ENCODE measurements at places on chromosomes 12 and 14.
A peak's percentile ranks its signal among the peaks of the same experiment; 100 is the strongest.

DNA sequence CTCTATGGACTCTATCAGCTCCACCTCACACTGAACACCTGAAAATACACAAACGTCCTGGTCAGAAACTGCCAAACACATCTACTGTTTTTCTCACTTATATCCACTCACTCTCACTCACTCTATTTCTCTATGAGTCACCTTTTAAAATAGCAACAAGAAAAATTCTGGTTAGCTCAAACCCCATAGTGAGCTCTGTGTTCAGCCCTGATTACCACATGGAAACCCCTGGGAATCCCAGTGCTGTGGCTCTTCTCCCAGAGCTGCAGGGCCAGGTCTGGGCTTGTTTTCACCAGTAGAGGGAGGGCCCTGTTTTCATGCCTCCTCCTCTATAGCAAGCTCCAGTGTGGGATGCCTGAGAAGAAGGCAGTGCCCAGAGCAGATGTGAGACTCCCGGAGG, 1126.1 kb downstream of the TMEM121 start:
- DNase-seq: no peak

DNA sequence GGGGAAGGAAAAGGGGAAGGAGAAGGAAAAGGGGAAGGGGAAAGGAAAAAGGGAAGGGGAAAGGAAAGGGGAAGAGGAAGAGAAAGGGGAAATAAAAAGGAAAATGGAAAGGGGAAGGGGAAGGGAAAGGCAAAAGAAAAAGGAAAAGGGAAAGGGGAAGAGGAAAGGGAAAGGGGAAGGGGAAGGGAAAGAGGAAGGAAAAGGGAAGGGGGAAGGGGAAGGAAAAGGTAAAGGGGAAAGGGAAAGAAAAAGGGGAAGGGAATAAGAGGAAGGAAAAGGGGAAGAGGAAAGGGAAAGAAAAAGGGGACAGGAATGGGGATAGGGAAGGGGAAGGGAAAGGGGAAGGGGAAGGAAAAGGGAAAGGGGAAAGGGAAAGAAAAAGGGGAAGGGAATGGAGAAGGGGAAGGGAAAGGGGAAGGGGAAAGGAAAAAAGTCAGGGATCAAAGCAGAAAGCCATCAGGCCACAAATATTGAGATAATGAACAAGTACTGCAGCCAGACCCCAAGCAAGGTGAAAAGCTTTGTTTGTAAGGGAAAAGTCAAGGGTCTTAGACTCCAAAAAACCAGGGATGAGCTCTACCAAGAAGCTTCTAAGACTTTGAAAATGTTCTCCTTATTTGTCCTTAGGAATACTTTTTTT, 20.0 kb downstream of the DICER1 start:
- DNase-seq: no peak

- no peak for DNase-seq
These were observed 63.0 kb downstream of the SLC25A47 start for GRCh38 chr14:100386121-100386520.

GRCh38 chr14:26896447-26896846, 298.6 kb upstream of the NOVA1 start:
- DNase-seq: no peak

GRCh38 chr12:2754208-2754607, 40.6 kb upstream of the FKBP4 start:
- no peak for DNase-seq

- DNase-seq: no peak
These were observed 8.7 kb upstream of the JDP2 start for GRCh38 chr14:75418850-75419768.

- DNase-seq: no peak
These were observed 177.6 kb downstream of the CALM1 start for GRCh38 chr14:90574188-90575131.

DNA sequence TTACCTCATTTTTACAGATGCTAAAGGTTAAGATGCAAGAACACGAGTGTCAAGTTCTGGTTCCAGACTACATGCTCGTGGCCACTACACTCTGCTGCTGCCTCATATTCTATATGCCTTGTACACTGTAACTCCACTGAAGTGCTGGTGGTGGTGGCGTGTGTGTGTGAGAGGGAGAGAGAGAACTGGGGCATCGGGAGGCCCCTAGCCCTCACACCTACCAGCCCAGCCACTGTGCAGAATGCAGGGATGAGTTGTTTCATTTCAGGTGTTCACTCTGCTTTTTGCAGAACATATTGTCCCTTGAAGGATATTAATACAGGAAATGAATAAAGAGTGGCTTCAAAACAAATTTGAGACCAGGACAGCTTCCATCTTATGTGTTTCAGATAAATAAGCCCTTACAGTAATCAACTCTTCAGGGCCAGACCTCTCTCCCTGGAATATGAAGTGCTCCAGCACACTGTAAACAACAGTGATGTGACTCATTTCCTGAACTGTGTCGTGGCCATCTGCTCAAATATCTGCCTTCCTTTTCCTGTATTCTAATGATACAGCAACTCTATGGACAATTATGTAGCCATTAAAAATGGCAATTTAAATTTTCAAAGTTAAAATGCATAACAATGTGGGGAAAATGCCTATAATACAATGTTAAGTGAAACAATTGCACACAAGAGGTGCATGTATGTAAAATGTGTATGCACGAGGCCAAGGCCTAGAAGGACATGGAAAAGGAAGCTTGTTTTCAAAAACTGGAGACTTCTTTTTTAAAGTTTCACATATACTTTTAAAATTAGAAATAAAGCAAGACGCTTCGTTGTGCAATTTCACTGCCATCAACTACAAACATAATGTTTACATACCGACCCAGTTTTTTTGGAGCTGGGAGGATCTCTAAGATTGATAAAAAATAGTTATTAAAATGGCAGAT, 215.4 kb downstream of the PELI2 start:
- DNase-seq: peak; percentile 75

DNA sequence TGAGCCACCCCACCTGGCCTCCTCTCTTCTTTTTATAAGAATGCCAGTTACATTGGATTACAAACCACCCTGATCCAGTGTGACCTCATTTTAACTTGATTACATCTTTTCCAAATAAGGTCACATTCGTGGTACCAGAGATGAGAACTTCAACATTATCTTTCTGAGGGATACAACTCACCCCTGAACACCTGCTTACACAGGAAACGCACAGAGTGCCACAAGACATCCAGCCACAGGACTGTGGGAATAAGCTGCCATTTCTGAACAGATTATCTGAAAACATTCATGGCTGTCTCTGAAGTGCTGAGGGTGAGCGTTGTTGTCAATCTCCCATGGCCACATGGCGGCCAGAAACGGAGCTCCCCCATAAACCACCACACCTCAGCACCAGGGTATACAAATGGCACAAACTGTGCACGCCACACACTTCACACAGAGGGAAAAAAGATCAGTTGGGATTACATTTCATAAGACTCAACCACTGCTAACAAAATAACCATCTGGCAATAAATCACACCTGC, 23.7 kb downstream of the FOXN3 start:
- no peak for DNase-seq

GRCh38 chr12:5633106-5633505, 201.2 kb downstream of the NTF3 start:
- no peak for DNase-seq

- no peak for DNase-seq
These were observed 59.3 kb upstream of the SCAF11 start for GRCh38 chr12:46049665-46050064.

GRCh38 chr14:61609884-61610283, 85.4 kb upstream of the HIF1A start:
- DNase-seq: no peak

GRCh38 chr12:51833448-51834227, 14.9 kb downstream of the FIGNL2 start:
- DNase-seq: no peak

DNA sequence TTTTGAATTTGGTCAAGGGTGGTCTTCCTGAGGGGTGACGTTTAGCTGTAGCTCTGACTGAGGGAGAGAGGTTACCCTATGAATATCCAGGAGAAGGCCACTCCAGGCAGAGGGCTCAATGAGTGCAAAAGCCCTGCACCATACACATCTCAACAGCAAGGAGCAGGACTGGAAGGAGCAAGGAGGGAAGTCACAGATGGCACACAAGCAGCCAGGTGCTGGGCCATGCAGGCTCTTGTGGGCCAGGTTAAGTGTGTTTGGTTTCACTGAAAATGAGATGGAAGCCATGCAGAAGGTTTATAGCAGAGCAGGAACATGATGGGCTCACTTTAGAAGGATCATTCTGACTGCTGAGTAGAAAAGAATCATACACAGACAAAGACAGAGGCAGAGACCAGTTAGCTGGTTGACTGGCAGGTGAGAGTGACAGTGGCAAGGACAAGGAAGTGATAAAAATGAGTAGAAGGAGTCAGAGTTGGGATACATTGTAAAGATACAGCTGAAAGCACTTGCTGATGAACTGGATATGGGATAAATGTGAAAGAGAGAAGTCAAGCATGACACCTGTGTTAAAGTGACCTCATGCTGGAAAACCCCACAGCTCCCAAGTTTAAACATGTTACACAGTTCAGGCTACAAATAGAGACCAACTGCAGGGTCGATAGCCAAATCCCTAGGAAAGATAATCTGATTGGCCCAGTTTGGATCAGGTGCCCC, 81.2 kb downstream of the PRKD1 start:
- no peak for DNase-seq

DNA sequence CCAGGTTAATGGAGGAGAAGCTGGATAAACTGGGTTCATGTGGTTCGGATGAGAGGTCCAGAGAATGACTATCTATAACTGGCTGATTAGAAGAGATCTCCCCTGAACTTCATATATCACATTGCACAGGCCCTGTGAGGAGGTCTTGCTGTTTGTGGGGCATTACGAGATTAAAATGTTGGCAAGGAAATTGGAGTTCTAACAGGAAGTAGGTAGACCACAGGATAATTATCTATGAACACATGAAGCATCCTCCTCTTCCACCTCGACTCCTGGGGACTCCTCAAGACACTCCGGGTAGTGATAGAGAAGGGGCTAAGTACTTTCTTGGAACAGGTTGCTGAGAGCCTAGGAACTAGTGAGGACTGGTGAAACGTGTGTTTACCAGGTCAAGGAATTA, 418.8 kb downstream of the KCNH5 start:
- no peak for DNase-seq

Data from AG08395 (cell line).